ENCODE measurements at places on chromosomes 4 and X.

DNA sequence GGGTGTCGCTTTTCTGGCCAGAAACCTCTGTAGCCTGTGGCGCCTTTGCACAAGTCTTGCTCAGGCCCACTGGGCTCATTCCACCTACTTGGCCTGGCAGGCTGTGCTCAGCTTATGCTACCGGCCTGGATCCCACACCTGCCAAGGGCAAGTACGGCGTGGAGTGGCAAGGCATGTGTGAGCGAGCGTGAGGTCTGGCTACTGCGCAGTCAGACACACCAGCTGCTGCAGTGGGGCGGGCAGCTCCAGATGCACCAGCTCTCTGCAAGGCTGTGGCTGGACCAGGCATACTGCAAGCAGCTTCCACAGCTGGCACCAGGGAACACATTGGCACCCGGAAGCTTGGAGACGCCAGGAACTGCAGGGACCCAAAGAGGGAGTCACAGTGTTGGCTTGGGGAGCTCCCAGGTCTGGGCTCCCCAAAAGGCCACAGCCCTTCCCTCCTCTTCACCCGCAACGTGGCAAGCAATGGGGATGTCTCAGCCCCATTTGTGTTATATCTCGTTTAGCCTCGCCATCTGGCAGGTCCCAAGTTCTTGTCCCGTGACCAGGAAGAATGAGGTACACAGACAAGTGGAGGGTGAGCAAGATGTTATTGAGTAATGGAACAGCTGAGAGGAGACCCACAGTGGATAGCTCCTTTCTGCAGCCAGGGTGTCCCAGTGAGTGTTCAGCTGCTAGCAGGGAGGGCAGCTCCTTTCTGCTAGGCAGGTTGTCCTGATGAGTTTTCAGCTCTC lies 3.8 kb upstream of the FBXW7 start:
- DNase-seq: no peak

DNA sequence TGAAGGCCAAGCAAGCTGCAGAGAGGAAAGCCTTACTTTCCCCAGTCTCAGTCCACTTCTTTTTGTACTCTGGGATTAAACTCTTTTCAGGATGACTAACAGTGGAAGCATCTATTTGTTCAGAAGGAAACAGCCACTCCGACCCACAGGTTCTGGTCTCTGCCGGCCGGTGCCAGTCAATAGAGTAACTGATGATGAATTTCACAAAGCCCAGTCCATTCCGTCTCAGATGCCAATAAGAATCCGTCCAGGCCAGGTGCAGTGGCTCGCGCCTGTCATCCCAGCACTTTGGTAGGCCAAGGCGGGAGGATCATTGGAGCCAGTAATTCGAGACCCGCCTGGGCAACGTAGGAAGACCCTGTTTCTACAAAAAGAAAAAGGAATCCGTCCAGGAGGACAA lies 58.5 kb upstream of the HELT start:
- DNase-seq: no peak

DNA sequence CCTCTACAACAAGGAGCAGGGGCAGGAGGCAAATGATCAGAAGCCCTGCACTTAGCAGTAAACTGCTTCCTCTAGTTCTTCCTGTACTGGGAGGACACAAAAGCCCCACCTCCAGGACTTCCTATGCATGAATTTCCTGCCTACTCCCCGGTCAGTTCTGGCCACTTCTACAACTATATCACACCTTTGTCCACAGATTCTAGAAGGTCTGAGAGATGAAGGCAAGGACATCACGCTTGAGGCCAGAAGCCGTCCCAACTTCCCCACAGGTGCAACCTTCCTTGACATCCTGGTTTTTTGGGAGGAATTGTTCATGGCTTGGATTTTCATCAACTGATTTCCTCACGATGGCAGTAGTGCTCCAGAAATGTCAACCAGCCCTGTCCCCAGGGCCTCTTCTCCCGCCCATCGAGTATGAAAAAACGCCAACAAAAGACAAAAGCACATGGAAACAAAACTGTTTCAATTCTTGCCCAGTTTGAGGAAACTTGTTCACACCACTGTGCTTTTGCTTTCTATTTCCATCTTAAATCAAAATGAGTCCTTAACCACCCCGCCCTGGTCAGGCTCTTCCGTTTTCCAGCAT lies 206.5 kb upstream of the STK26 start:
- DNase-seq: no peak

- DNase-seq: no peak
Measured at GRCh38 chr4:151853034-151853433, 92.2 kb upstream of the GATB start.

DNA sequence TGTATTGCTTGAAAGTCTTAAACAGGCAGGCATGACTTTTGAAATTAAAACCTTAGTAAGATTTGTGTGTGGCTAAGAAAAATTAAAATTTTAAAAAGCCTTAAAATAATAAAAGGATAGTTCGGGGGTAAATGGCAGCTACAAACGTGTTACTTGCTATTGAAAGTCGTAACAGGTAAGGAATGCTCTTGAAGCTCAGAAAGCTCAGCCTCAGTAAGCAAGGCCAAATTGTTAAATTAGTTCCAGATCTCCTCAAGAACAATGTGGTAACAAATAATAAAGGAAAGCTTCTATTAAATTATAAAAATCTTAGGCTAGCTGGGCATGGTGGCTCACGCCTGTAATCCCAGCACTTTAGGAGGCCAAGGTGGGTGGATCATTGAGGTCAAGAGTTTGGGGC lies 25.5 kb downstream of the PRMT9 start:
- no peak for DNase-seq

DNA sequence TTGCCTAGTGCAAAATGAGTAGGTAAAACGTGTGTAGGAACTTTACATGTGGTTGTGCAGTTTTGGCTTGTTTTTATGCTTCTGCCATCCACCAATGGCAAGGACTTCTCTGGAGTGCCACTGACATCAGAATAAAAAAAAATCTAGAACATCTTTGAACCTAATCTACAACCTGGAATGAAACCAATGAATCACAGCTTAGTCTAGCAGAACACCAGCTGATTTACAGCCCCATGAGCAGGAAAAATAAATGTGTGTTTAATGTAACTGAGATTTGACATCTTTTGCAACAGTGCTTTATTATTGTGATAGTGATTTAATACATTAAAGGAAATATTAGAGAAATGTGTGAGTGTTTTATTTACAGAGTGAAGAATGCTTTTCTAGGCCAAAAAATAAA lies 995.1 kb downstream of the PCDH7 start:
- DNase-seq: no peak

DNA sequence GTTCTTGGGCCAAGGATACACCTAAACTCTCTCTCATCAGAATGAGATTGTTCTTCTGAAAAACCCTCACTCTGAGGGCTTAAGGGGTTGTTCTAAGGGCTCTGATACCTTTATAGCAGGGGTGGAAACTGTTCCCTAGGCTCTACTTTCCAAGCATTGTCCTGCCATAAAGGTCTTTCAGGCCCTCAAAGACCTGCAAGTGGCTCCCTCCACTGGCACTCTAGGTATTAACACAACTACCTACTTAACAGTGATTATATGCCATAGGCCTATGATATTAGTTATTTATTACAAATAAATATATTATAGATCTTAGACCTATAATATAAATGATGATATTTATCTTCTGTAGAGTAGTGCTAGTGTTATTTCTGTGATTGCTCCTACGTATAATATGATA lies 473.7 kb upstream of the RPS6KA3 start:
- DNase-seq: no peak

DNA sequence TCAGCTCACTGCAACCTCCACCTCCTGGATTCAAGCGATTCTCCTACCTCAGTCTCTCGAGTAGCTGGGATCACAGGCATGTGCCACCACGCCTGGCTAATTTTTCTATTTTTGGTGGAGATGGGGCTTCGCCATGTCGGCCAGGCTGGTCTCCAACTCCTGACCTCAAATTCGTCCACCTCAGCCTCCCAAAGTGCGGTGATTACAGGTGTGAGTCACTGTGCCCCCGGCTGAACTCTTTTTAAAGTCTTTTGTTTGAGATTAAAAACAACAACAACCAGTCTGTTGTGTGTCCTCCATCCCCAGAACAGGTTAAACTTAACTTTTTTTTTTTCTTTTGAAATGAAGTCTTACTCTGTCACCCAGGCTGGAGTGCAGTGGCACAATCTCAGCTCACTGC lies 36.3 kb upstream of the RBPJ start:
- DNase-seq: no peak

GRCh38 chrX:12685541-12685940 lies 105.7 kb upstream of the PRPS2 start:
- DNase-seq: no peak

- DNase-seq: no peak
Measured at GRCh38 chrX:148457279-148457678, 43.1 kb upstream of the AFF2 start.

GRCh38 chr4:6526671-6527091 lies 48.3 kb upstream of the MAN2B2 start:
- DNase-seq: no peak

GRCh38 chrX:138853936-138854335 lies 142.4 kb upstream of the FGF13 start:
- DNase-seq: no peak

DNA sequence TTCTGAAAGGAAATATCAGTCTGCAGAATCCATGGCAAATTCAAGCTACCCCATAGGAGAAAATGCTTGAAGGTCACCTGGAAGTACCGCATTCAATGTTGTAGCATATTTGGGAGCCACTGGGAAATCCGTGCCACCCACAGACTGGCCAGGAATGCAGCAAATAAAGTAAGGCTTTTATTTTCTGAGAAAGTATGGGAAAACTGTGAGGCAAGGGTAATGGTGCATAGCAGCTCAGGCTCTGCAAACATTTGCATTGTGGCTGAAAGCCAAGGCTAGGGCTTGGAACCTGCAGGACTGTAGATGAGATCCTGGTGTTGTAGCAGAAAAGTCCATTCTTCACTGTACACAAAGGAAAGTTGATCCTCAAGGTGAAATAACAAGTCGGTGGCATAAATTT lies 450.9 kb upstream of the NR3C2 start:
- no peak for DNase-seq

DNA sequence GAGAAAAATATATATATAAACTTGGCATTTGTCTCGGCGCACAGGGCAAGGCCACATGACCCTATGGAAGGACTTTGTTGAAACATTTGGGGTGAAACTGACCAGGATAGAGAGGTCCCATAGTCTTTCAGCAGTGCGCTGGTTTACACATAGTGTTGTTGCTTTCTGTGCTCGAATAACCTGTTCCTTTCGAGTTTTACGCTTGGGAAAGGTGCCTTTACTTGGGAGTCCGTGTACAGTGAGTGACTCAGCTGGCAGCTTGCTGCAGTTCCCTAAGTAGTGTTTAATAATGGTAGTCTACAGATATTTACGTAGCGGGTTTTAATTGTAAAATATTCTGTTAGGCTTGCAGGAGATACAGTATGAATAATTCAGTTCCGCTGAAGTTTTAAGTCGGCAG lies 578 bp downstream of the APOOL start:
- no peak for DNase-seq

- no peak for DNase-seq
Measured at GRCh38 chrX:72021975-72022374, 109.7 kb downstream of the RTL5 start.

DNA sequence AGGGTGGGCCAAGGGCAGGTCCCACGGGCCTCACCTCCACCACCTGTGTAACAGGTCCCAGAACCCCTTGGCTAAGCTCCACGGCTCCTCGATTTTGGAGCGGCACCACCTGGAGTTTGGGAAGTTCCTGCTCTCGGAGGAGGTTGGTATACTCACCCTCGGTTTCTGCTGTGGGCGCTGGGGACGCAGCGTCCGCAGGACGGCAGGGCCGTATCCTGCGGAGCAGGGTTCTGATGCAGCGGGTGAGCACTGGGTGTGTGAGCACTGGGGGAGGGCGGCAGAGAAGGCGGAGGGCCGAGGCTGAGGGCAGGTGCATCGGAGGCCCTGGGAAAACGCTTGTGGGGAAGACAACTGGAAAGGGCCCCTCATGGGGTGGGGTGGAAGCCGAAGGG lies 11.0 kb downstream of the ATP5ME start:
- DNase-seq: no peak
